ENCODE measurements at places on chromosomes 5 and 9. TPM values are rescaled to one million over a fixed set of nuclear protein-coding genes. Genes with fewer than 3 reads are reported as not detected.

- no peak for DNase-seq
Measured at GRCh38 chr5:1190837-1191239, 10.6 kb upstream of the SLC6A19 start.

The BTNL8 gene
- total RNA-seq, result 0.23 TPM

- no peak for DNase-seq
Measured at GRCh38 chr5:116989995-116990394, 415.4 kb upstream of the SEMA6A start.

The HIGD2A gene
- total RNA-seq, result 164 TPM

The MEF2C gene
- 8.0 TPM for total RNA-seq

DNA sequence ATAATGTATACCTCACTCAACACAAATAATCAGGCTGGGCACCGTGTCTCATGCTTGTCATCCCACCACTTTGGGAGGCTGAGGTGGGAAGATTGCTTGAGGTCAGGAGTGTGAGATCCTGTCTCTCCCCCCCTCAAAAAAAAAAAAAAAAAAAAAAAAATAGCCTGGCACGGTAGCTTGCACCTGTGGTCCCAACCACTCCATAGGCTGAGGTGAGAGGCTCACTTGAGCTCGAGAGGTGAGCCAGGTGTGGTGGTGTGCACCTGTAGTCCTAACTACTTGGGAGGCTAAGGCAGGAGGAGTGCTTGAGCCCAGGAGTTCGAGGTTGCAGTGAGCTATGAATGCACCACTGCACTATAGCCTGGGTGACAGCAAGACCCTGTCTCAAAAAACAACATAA, 9.6 kb upstream of the ETF1 start:
- DNase-seq, result no peak

The TIMD4 gene
- not detected for total RNA-seq

- DNase-seq, result no peak
Measured at GRCh38 chr9:16090907-16091629, 538.2 kb downstream of the CCDC171 start.

The LCN12 gene
- total RNA-seq, result 0.55 TPM

GRCh38 chr5:2017540-2018389, 135.0 kb upstream of the IRX4 start:
- peak; percentile 52 for DNase-seq

GRCh38 chr9:33329979-33330378, 39.7 kb downstream of the NFX1 start:
- DNase-seq, result peak; percentile 83

GRCh38 chr5:124452412-124452811, 294.0 kb downstream of the ZNF608 start:
- no peak for DNase-seq

DNA sequence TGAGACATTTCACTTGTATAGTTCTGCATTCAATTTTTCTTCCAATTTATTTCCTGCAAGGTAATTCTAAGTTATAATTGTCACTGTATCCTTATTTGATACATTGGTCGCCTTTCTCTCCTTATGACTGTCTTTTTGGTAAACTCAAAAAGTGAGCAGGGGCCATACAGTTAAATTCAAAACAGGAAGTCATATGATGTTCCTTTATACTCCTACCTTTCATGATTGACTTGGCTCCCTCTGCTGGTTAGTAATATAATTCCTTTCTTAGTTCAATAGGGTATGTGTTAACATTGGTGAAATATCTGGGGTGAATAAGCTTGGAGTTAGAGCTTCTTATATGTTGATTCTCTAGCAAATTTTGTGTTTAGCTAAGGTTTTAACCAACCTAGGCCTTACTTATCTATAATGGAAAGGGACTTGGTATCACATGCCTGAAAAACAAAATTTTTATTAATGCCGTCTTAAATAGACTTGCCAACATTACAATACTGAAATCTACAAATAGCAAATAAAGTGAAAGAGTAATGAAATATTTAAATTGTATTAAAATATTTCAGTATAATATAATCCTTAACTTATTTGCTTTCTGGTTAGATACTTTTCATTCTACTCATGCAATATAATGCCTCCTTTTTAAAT, 6.0 kb upstream of the NIPBL start:
- DNase-seq, result peak; percentile 87

DNA sequence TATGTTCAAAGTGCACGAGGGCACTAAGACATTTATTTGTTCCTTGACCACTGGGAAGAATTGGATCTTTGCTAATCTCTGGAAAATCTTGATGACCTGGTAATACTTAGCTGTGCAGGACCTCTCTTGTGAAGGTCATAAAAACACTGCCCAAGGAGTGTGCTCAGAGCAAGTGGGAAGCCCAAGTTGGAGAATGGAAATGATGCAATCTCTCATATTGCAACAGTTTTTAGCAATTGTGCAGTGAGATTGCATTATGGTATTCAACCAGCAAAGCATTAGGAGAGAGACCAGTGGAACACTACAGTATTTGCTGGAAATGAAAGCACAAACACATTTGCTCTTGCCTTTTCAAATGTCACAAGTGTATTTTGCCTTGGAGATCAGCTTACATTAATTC, 34.5 kb downstream of the TXNDC8 start:
- no peak for DNase-seq

DNA sequence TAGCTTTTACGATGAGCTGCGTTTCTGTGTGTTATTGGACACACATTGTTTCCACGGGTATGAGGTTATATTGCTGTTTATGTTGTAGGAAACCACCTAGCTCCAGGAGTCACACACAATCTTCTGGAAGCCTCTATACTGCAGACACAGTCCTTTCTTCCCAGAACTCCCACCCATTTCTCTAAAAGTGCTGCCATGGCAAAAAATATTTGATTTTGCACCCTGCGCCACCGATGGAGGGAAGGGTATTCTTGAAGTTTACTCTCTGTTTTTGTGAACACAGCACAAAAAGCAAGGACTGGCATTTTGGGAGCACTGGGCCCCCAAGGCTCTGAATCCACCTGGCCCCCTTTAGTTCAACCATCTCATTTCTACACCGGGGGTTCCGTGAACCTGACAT, 187.5 kb downstream of the ICE1 start:
- no peak for DNase-seq

DNA sequence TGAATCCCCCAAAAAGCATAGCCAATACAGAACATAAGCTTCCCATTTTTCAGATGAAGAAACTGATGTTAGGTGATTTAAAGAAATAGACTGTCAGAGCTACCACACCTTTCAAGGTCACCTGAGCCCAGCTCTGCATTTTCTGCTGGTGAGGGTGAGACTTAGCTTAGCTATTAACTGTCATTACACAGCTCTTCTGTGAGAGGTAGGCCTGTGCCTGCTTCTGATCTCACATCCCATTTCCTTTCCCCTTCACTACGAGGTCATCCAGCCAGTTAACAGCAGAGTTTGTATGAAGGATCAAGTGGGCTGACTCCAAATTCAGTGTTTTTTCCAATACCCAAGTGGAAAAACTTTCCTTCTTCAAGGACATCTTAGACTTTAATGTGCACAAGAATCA, 528.6 kb upstream of the CLINT1 start:
- DNase-seq, result no peak

The SCAI gene
- total RNA-seq, result 5.2 TPM

- no peak for DNase-seq
Measured at GRCh38 chr5:42840269-42840668, 28.6 kb upstream of the SELENOP start.

DNA sequence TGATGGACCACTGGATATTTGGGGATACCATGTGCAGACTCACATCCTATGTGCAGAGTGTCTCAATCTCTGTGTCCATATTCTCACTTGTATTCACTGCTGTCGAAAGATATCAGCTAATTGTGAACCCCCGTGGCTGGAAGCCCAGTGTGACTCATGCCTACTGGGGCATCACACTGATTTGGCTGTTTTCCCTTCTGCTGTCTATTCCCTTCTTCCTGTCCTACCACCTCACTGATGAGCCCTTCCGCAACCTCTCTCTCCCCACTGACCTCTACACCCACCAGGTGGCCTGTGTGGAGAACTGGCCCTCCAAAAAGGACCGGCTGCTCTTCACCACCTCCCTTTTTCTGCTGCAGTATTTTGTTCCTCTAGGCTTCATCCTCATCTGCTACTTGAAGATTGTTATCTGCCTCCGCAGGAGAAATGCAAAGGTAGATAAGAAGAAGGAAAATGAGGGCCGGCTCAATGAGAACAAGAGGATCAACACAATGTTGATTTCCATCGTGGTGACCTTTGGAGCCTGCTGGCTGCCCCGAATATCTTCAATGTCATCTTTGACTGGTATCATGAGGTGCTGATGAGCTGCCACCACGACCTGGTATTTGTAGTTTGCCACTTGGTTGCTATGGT, 54.5 kb upstream of the HNRNPA0 start:
- no peak for DNase-seq

DNA sequence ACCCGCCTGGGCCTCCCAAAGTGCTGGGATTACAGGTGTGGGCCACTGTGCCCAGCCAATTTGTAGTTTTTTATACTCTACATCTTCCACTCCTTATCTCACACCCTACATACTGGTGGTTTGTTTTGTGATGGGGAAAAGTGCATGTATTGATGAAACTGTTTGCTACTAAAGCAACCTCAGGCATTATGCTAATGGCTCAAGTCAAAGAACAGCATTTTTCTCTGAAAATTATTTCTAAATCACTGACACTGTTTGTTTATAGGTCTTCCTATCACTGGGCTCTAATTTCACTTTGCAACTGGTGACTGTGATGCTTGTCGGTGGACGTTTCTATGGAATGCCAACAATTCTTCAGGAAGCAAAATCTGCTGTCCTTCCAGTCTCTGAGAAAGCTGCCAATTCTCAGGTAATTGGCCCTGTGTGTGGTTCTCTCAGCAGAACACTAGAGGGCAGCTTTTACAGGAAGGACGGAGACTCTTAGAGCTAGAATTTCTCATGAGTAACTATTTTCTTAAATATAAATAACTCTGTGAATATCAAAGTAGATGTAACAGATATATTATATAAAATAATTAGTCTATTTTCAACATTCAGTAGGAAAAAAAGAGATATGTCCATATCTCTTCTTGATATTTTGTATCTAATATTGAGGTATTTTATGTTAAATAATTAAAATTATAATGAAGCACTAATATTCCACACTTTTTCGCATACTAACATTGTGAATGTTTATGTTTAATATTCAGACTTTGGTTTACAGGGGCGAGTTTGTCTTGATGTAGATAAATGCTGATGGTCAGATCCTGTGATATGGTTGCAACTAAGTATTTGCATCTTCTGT, 244.1 kb downstream of the ADGRV1 start:
- peak; percentile 82 for DNase-seq

The ZNF462 gene
- total RNA-seq, result 21.2 TPM

DNA sequence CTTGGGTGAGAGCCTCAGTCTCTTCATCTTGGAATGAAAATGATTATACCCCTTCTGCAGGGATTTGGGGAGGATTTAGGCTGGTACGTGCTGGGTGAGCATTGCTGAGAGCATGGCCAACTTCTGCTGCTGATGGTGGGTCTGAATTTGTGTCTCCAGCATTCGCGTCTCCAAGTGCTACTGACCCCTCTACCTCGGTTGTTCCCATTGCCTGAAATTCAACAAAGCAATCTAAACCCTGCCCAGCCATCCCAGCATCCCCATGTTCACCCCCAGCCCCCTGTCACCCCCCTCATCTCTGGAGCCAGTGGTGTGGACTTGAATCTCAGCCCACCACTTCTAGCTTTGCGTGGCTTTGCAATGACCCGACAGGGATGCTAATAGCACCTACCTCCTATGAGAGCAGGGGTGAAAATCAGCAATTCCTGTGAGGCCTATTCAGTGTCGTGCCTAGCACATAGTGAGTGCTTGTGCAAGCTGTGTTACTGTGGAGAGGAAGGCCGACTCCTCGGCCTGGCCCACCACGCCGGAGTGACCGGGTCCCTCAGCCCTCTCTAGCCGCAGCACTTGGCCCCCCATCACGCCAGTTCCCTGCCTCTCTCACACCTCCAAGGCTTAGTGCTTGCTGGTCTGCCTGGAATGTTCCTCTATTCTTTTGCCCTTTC, 43.4 kb upstream of the SH3PXD2B start:
- no peak for DNase-seq

The PKD2L2 gene
- not detected for total RNA-seq

- DNase-seq, result no peak
Measured at GRCh38 chr9:137069508-137070091, 757 bp downstream of the SAPCD2 start.

- DNase-seq, result no peak
Measured at GRCh38 chr5:32722957-32723356, 11.8 kb downstream of the NPR3 start.

GRCh38 chr5:29367176-29367833, 1826.2 kb upstream of the CDH6 start:
- peak; percentile 49 for DNase-seq

GRCh38 chr9:117224695-117225094, 190.2 kb downstream of the ASTN2 start:
- DNase-seq, result no peak

- no peak for DNase-seq
Measured at GRCh38 chr9:87088621-87089365, 141.5 kb upstream of the GAS1 start.

The PRDM9 gene
- total RNA-seq, result 0.12 TPM

GRCh38 chr5:110681953-110682352, 44.5 kb downstream of the TMEM232 start:
- DNase-seq, result no peak

DNA sequence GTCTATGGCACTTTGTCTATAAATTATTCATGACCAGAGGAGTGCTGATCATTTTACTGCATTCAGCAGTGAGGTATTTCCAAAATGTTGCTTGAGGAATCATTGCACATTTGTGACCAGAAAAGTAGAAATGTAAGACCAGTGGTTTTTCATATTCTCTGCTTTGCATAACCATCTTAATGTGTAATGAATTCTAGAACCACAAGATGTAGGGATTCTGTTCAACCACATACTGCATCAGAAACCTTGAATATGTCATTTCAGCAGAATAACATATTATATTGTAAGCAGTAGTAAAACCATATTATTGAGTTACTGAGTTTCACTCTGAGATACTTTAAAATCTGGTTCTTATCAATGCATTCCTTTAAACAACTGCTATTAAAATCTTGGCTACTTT, 1243.4 kb downstream of the MAT2B start:
- DNase-seq, result no peak

The SPATA31A3 gene
- not detected for total RNA-seq
